Tibial nerve (tissue), 4 donors: ENCODE measurements at places on chromosomes 12 and 14.

GRCh38 chr12:63420206-63420644, 248.1 kb downstream of the DPY19L2 start:
- no peaks in the 10 kb centered on the region for H3K27me3 ChIP-seq
- H3K36me3 ChIP-seq, result no peaks in the 10 kb centered on the region
- no peak overlapping the region for H3K27ac ChIP-seq
- no peak for DNase-seq
- no peaks in the 10 kb centered on the region for H3K4me1 ChIP-seq

- H3K36me3 ChIP-seq, result no peaks in the 10 kb centered on the region
- H3K4me1 ChIP-seq, result no peaks in the 10 kb centered on the region
- no peak overlapping the region for H3K4me3 ChIP-seq
- peak overlapping the region; percentile 16 for H3K27ac ChIP-seq
- H3K27me3 ChIP-seq, result no peaks in the 10 kb centered on the region
These were observed 4.3 kb downstream of the OLR1 start for GRCh38 chr12:10167599-10167998.

GRCh38 chr12:114919479-114919878, 235.5 kb upstream of the TBX3 start:
- no peak overlapping the region for H3K4me3 ChIP-seq
- H3K27me3 ChIP-seq, result no peaks in the 10 kb centered on the region

GRCh38 chr14:61025251-61026223, 44.5 kb downstream of the SLC38A6 start:
- H3K4me1 ChIP-seq, result no peaks in the 10 kb centered on the region
- peak; percentile 79 for DNase-seq
- H3K27me3 ChIP-seq, result no peaks in the 10 kb centered on the region
- H3K36me3 ChIP-seq, result no peaks in the 10 kb centered on the region
- H3K4me3 ChIP-seq, result no peak overlapping the region
- no peak overlapping the region for H3K27ac ChIP-seq
